ENCODE measurements at places on chromosomes 4 and X.

DNA sequence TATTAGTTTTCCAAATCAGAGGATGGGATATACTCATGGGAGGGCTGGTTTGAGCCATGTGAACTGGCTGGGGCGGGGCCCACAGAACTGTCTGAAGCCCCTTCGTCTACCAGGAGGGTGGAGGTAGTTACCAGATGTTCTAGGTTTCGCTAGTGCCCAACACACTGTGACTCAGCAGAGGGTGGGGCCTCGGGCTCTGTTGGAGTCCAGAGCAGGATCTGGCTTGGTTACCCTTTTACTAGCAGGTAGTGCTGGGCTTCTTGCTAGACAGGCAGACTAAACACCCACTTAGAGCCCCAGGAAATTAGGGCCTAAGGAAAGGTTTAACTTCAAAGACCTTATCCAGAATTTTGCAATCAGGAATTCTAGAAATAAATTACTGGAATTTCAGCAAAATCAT, 56.2 kb upstream of the CHRDL1 start:
- no peak for DNase-seq

- DNase-seq, result no peak
Observed at GRCh38 chr4:6991771-6992557, 51.2 kb upstream of the TADA2B start.

DNA sequence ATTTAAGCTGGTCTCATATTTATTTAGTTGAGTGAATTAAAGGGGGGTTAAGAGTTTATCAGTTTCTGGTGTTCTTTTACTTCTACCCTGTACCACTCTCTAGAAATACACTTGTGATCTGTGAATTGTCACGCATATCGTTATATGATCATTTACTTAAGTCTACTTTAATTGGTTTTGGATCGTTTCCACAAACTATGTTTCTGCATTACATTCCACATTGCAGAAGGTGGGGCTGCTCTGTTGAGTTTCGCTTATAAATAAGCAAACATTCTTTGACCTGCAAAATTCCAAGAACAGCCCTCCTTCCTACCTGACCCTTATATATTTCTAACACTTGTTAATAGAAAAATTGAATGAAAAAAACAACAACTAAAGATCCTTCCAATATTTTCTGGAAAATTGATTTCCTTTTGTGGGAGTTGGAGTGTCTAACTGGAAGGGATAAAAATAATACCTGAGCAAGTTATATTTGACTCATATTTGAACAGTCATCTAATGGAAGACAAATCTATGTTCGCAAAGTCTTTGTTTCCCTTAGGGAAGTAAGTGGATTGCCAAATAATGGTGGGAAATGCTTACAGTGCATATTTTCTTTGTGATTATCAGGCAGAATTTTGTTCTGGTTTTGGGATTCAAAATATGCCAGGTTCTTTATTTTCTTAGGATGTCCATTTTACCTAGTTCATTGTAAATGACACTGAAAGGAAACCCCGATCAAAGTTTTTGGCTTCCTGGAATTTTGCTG, 152.7 kb downstream of the RELL1 start:
- DNase-seq, result no peak

DNA sequence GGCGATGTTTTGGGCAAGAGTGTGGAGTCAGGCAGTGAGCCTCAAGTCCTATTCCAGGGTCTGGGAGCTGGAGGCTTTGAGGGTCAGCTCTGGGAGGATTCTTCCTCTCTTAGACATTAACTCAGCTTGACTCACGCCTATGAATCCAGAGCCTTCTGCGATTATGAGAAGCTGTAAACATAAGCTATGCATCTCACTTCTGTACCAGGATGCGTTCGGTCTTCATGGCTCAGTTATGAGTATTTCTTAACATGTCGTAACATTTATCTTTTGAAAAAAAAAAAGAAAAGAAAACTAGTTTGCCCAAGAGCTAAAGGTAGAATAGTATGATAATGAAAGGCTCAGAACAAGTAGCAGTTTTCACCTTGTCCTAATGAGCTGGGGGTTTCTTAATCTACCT, 4.6 kb downstream of the SHROOM2 start:
- DNase-seq, result no peak

GRCh38 chr4:75644095-75644494, 13.8 kb upstream of the CDKL2 start:
- DNase-seq, result no peak

DNA sequence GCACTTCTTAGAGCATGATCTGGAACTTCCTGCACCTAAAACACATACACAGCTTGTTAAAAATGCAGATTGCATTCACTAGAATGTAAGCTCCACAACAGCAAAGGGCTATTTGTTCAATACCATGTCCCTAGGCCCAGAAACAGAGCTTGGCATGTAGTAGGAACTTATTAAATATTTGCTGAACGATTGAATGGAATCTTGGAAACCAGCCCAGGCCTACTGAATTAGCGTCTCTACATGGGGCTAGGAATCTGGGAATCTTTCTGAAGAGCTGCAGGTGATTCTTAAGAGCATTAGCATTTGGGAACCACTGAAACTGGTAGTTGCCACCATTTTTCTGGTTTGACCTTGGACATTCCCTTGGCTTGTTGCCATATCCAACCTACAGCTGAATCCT, 234.1 kb downstream of the STIM2 start:
- DNase-seq, result no peak

- DNase-seq, result no peak
Observed at GRCh38 chrX:97309487-97310116, 425.9 kb downstream of the RPA4 start.

DNA sequence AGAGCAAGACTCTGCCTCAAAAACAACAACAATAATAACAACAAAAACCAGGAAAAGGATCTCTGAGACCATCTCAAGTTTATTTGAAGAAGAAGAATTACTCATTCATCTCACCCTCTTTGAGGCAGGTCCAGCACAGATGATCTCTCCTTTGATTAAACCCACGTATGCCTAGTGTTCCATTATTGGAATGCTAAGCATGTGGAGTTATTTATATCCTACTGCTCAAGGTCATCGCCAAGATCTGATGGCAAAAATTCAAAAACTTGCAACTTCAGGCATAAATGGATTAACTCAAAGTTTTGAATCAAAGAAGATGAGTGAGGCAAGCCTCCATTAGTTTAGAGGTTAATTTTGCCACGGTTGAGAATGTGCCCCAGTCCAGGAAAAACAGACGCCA, 184.2 kb downstream of the DHRSX start:
- DNase-seq, result no peak

DNA sequence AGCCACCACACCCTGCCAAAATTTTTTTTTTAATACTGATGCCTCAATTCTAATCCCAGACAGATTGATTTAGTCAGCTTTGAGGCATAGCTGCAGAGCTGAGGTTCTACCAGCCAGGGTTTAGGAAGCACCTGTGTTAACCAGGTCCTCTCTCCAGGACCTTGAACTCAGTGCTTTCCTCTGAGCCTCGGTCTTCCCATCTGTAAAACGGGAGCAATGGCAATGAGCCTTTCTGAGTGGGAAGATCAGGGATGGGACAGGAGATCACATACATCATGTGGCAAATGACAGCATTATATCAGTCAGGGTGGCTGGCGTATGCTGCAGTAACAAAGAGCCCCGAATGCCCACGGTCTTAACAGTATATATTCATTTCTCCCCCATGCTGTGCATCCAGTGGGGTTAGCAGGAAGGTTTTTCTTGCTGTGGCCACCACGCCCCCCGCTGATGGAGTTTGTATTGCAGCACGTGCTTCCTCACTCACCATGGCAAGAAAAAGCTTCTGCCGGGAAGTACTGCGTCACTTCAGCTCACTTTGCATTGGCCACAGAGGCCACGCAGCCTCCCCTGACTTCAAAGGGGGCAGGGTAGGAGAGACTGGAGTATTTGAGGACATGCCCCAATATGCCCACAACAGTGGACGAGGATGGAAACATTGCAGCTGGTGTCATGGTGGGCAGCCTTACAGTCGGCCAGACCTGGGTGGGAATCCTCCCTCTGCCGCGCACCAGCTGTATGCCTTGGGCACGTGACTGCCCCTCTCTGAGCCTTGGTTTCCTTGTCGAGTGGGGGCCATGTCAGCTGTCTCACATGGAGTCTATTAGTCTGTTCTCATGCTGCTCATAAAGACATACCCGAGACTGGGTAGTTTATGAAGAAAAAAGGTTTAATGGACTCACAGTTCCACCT, 24.1 kb upstream of the MRFAP1 start:
- DNase-seq, result no peak

GRCh38 chrX:18617407-18617750, 54.5 kb downstream of the RS1 start:
- DNase-seq, result no peak

DNA sequence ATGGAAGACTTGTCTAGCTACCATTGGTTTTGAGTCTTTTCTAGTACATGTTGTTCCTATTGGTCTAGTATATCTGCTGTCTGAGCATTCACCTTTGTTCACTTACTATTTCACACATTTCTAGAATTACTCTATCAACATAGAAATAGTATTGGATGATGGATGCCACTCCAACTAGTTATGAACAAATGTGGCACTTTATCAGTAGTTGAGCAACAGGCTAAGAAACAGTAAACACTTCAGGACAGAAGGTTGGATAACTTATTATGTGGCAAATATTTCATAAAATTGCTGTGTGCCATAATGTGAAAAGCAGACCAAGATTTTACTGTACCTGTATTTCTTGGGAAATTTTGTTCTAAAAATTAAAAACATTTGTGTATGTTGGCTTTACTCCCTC, 42.4 kb upstream of the GLRA3 start:
- DNase-seq, result no peak

GRCh38 chr4:136571315-136571714, 961.0 kb downstream of the PCDH18 start:
- DNase-seq, result no peak

GRCh38 chrX:153820601-153821000, 9.7 kb downstream of the PDZD4 start:
- DNase-seq, result no peak

DNA sequence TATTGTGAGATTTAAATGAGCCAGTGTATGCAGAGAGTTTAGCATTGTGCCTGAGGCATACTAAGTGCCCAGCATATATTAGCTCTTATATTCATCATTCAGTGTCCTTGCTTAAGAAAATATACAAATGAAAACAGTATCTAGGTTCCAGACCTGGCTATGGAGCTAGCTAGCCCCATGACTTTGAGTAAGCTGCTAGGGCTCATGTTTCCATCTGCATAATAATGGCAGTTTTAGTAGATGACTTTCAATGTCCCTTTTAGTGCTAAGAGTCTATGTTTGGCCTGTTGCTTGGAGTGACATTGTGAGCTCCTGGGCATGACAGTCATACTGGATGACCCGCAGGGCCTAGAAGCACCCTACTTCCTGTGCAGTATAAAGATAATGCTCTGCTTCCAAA, 435.3 kb downstream of the ZIC3 start:
- DNase-seq, result no peak

GRCh38 chrX:102934624-102935023, 2.4 kb upstream of the RAB40AL start:
- no peak for DNase-seq

DNA sequence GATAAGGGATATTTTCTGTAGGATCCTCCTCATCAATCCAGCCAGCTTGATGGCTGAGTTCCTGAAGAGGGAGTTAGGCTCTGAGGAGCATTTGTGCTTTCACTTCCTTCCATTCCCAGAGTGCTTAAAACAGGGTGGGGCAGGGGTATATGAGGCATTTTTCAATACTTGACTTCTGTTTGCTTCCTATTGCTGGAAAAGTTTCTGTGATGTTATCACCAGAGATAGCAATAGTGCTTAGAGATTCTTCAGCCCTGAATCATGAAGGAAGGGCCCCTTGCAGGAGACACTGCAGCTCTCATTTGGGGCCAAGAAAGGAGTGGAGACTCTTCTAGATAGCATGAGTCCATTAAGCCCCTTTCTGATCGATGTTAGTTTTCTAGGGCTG, 166.7 kb upstream of the RPS6KA3 start:
- no peak for DNase-seq

DNA sequence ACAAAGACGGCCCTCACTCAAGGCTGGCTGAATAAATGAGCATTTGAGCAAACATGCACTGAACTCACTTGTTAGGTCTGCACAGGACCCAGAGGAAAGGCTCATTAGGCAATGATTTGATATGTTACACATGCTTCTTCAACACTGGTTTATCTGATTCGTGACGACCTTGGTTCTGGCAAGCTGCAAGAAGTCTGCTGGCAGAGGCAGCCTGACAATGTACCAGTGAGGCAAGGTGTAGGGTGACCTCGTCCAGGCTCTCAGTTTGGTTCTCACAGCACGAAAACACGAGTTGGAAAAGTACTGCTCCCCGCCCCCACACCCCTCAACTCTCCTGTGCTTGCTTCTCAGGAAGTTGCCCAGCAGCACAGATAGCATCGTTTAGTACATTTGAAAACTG, 63.1 kb upstream of the CITED1 start:
- DNase-seq, result no peak

GRCh38 chr4:1396806-1397455, 9.3 kb downstream of the NKX1-1 start:
- DNase-seq, result no peak

DNA sequence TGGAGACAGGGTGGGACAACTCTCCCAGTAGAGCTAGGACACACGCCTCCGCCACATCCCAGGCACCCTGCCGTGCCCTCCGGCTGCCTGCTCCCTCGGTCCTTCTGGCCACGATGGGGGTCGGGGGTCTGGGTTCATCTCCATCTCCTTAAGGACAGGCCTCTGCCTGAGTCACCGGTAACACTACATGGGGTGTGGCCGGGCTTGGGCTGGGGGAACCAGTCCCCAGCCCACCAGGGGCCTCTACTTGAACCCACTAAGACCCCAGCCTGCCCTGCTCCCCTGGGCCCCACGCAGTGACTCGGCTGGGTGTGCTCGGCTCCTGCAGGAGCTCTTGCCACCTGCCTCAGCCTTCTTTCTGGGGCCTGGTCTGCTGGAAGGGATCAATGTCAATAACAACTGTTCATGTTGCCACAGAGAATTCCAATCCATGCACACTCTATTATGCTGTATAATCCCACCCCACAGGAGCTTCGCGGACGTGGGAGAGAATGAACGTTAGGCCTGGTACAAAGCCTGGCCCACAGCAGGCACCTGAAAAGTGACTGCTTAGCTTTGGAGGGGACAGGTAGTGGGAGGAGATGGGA, 177.7 kb upstream of the PSAPL1 start:
- no peak for DNase-seq

DNA sequence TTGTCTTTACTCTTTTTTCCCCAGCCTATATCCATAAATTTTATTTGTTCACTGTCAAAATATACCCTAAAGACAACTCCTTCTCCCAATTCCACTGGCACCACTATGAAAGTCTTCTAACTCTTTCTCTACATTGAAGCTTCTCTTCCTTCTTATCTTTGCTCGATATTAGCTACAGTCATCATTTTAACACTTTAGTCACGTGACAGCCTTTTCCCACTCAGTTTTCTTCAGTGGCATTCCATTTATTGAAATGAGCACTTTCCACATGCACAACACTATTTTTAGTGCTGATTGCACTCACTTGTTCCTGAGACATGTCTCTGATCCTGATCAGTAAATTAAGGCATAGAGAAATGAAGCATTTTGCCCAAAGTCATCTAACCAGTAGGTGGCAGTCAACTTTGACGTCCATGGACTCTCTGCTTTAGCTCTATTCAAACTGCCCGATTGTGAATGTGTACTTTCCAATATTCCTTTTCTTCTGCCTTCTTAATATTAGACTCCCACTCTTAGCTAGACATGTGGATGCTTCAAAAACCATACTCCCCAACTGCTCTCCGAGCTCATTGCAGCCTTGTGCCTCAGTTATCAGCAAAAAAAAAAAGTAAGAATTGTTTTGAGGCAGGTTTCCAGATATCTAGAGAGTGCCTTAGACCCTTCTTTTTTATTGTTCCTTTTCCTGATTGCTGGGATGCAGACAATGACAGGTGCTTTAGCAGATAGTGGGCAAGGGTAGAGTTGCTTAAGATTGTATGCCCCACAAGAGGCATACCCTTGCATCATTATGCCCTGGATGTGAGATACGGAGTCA, 394.4 kb upstream of the ADGRL3 start:
- DNase-seq, result no peak

All from activated naive CD8-positive, alpha-beta T cell treated with anti-CD3 and anti-CD28 coated beads, Interleukin-2, amount 50 U/mL, for 16 hours (primary cell).